NK-92 treated with Interleukin-12 subunit alpha and Interleukin-12 subunit beta, amount 100 ng/mL, for 24 hours (cell line): ENCODE measurements at places on chromosomes 5 and 9.
A peak's percentile ranks its signal among the peaks of the same experiment; 100 is the strongest.

GRCh38 chr9:93154293-93154903 is 20.3 kb upstream of the NINJ1 start:
- DNase-seq: no peak

- no peak for DNase-seq
These were observed 2.1 kb upstream of the ALDH1B1 start for GRCh38 chr9:38390442-38390841.

GRCh38 chr5:168691891-168692290 is 112.7 kb upstream of the PANK3 start:
- no peak for DNase-seq

- no peak for DNase-seq
These were observed 388.6 kb upstream of the IRX2 start for GRCh38 chr5:3140117-3140516.

DNA sequence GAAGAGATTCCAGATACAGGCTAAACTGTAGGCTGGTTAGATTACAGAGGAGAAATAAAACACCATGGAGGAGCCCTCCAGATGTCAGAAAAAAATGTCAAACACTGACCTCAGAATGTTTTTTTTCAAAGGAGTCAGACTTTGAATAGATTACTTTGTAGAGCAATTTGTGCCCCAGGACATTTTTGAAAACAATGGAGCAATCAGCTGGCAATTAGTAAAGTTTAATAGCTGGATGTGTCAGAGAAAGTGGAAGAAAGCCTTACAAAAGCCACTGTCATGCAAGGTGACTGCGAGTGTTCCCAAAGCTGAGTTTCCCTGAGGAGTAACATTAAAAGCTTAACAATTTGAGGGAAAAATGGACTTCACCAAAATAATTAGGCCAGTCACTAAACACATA is 417.8 kb upstream of the CTNND2 start:
- no peak for DNase-seq

DNA sequence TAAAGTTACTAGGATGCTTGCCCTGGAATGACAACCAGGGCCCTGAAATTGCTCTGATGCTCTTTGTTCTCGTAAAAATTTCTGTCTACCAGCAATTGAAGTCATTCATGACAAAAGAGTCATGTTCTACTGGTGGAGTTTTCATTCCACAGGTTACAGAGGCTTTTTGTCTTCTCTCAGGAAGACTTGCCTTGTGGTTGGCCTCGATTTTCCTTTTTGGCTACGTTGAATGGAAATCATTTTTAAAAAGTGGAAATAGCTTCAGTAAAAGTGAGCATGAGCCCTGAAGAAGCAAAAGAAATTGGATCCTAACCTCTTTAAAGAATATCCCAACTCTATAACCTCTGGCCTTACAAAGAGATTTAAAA is 255.2 kb downstream of the AOPEP start:
- DNase-seq: no peak

DNA sequence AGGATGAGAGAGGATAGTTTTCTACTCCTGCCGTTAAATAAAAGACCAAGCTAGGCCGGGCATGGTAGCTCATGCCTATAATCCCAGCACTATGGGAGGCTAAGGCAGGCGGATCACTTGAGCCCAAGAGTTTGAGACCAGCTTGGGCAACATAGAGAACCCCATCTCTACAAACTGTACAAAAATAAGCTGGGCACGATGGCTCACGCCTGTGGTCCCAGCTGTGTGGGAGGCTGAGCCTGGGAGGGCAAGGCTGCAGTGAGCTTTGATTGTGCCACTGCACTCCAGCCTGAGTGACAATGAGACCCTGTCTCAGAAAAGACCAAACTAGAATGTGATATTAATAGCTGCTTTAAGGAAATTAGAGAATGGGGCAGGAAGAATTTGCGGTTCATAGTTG is 158.4 kb downstream of the NIPBL start:
- DNase-seq: no peak

DNA sequence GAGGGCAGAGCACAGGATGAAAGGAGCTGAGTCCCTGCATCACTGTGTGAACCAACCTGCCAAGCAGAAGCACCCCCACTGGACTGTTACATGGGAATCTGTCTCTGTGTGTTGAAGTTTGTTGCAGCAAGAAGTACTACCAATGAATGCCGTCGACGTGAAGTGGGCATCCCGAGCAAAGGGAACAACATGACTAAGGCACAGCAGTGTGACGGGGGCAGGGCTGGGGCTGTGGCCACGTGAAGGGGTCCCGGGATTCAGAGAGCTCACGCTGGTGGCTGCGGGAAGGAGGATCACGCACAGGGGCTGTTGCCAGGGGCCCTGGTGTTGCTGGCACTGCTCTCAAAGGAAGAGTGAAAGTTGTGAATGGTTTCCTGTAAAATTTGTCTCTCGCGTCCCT is 27.5 kb upstream of the GABBR2 start:
- DNase-seq: no peak

GRCh38 chr5:96919754-96920197 is 16.1 kb upstream of the LNPEP start:
- DNase-seq: peak; percentile 13

GRCh38 chr5:175686396-175686795 is 28.5 kb downstream of the HRH2 start:
- no peak for DNase-seq

DNA sequence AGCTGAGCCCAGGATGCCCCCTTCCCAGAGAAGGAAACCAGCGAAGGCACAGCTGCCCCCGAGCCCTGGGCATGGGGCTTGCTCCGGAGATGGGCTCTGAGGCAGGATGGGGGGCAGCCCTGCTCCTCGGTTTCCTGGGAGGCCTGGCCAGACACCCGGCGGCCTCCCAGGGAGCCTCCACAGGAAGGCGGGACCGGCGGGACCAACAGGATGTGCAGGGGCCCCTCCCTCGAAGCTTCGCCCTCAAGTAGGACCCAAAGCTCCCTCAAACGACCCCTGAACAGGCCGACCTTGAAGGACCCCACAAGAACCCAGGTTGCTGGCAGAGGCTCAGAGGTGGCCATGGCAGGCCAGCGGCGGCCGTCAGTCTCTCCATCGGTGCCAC is 11.7 kb downstream of the EXD3 start:
- DNase-seq: no peak
